ENCODE measurements at places on chromosomes 7 and 10.

GRCh38 chr7:836429-836828 lies 4.2 kb downstream of the SUN1 start:
- no peak for DNase-seq

- DNase-seq, result no peak
Observed at GRCh38 chr10:125084191-125084613, 76.2 kb downstream of the CTBP2 start.

- DNase-seq, result no peak
Observed at GRCh38 chr10:107618504-107618994, 454.0 kb upstream of the SORCS1 start.

DNA sequence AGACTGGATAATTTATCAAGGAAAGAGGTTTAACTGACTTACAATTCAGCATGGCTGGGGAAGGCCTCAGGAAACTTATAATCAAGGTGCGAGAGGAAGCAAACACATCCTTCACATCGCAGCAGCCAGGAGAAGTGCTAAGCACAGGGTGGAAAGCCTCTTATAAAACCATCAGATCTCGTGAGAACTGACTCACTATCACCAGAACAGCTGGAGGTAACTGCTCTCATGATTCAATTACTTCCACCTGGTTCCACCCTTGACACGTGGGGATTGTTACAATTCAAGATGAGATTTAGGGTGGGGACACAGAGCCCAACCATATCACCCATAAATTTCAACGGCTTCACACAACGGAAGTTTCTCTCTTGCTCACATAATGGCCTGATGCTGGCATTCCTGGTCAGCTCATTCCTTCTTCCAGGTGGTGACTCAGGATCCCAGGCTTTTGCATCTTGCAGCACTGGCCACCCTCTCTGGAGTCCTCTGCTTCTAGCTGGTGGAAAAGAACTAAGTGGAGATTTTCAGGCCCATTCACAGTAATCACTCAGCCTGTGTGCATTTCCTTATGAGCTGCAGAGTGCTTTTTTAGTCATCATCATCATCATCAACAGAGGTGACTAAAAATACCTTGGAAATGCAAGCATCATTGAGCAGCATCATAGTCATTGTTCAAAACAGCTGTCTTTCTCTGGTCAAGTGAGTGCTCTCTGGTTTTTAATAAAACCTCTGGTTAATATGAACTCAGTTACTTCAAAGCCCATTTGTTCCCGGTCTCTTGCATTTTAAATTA lies 308.1 kb downstream of the SFMBT2 start:
- DNase-seq, result no peak

DNA sequence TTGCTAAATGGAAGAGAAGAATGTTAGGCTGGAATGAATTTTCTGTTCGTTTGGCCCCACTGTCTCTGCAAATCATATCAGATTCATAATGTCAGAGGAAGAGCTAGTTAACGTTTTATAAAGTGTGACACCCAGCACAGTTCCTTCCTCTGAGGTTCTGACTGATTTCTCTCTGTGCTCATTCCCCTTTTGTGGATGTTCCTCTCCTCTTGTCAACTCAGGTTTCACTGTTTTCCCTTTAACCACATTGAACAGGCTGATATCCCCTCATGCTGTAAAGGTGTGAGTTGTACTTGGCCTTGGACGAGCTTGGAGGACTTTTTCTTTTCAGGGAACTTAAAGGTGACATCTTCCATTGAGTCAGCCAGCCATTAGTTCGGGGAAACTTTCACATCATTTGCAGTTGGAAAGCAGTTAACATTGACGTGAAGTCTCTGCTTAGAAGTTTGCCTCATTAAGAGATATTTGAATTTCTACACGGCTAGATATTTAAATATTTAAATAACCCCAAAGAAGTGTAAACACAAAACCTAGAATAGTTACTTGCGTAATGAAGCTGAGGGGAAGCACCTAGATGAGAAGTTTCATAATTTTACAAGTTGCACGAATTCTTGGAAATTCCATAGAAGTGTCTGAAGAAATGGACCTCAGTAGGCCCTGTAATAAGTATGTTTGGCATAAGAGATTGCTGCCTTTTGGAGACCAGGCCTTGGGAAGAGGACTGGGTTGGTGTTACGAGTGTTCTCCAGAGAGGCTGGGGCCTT lies 101.5 kb upstream of the EGR2 start:
- DNase-seq, result no peak

DNA sequence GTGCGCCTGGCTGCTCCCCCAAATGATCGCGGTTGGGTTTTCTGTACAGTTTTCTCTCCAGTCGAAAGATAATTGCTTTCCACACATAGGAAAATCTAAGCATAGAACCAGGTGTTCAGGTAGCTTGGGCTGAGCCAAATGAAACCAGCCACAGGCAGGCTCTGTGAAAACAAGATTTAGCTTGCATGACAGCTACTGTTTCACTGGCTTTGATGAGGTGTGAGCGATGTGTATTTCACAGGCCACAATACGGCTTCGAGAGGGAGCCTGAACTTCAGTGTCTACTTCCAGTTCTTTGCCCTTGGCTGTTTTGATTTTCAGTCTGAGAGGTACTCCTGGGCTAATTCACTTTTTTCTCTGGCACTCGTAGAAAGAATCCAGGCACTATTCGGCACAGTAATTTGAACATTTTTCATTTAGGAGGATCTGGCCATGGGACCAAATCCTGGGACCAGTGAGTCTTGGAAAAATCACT lies 110.5 kb downstream of the JCAD start:
- DNase-seq, result no peak

- DNase-seq, result no peak
Observed at GRCh38 chr7:155282671-155283070, 15.0 kb upstream of the INSIG1 start.

DNA sequence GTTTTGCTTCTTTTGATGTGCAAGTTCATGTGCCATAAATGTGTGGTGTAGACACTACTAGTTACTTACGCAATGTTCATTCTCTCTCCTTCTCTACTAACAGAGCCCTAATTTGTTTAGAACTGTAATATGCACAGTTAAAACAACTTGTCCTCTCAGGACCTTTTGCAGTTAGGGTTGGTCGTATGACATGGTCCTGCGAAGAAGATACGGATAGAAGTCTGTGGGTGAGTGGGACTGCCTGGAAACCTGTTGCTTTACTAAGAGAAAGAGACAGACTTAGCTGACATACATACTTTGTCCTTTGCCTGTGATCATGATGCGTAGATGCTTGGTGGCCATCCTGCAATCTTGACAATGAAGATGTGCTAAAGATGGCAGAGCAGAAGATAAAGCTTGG lies 51.1 kb downstream of the PRPF18 start:
- DNase-seq, result no peak

- DNase-seq, result no peak
Observed at GRCh38 chr10:14123139-14123538, 207.6 kb downstream of the FRMD4A start.

DNA sequence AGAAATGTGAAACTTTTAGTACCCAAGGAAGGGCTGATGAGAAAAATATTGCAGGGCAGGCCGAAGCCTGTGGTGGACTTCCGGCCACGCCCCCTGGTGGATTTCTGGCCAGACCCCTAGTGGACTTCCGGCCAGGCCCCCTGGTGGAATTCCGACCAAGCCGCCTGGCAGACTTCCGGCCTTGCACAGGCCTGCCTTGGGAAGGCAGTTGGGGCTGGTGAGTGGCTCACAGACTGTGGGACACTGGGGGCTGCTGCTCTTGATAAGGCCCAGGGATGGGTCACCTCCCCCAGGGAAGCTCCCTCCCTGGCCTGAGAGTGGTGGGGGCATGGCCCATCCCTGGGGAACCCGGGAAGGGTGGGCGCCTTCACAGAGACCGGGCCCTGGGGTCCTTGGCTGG lies 116.4 kb upstream of the MKI67 start:
- no peak for DNase-seq

DNA sequence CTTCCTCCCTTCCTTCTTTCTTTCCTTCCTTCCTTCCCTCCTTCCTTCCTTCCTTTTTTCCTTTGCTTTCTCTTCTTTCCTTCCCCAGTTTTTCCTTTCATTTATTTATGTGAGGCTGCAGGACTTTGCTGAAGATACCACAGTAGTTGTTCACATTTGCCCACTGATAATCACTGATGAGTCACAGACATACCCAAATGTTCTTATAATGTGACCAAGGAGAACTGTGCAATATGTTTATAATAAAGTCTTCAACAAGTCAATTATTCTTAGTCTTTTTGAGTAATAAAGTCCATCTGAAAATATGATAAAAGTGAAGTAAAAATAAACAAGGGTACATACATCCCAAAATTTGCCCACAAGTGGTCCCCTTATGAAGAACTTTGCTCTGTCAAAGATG lies 159.7 kb downstream of the GNAI1 start:
- no peak for DNase-seq

GRCh38 chr10:80272793-80273522 lies 16.5 kb downstream of the MAT1A start:
- no peak for DNase-seq

GRCh38 chr7:120735791-120736190 lies 122.2 kb downstream of the TSPAN12 start:
- DNase-seq, result no peak

DNA sequence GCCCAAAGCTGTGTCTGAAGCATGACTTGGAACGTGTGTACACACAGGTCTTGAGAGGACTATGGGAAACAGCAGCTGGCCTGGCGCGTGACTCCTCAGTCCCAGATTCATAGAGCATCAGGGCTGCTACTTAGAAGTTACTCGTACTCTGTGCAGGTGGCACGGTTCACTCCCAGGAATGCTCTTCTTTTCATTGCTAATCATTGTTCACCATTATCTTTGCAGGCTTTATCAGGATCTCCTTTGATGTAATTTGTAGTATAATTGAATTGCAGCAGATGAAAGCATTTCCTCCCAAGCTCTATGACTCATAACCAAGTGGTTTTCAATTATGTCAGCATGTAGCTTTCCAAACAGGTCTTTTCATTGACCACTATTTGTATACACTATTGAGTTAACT lies 938.9 kb downstream of the NRG3 start:
- DNase-seq, result no peak

DNA sequence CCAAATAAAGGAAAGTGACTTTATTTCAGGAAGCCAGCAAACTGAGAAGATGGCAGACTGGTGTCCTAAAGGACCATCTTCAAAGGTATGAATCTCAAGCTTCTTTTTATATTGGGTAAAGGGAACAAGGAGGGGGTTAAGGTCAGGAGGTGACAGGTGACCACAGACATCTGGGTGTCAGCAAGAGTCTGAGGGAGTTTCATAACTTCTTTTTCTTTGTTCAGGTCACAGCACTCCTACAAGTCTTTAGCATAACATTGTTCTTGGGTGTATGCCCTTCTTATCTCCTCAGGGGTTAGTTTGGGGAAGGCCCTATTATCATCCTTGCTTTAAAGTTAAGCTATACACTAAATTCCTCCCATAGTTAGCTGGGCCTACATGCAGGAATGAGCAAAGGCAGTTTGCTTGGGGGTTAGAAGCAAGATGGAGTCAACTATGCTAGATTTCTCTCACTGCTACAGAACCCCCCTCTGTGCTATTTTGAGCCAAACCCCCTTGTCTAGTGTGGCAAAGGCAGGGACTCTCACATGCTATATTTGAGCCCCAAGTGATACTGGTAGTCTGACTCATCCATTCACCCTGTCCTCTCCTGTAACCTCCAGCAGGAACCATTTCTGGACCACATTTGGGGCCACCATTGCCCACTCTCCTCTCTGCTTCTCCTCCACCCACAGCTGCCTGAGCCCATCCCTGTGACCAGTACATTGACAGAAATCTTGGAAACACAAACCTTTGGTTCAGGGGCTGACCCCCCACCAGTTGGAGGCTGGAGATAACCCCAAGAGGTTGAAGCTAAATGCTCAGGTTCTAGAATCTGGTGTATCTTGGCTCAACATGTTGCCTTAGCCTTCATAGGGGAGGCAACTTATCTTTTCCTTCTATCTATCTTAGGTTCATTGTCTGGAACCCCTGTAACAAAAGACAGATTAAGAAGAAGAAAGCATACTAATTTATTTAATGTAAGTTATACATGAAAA lies 55.5 kb upstream of the LRGUK start:
- DNase-seq, result no peak

GRCh38 chr10:13908475-13908874 lies 321.7 kb downstream of the PRPF18 start:
- DNase-seq, result no peak
